Type B pancreatic cell (in vitro differentiated cells): ENCODE measurements at places on chromosomes 3 and 15.
A peak's percentile ranks its signal among the peaks of the same experiment; 100 is the strongest.

- no peaks in the 10 kb centered on the region for H3K27me3 ChIP-seq
- no peak overlapping the region for H3K27ac ChIP-seq
- no peak overlapping the region for H3K4me3 ChIP-seq
Observed at GRCh38 chr3:173502983-173503568, 105.5 kb downstream of the NLGN1 start.

DNA sequence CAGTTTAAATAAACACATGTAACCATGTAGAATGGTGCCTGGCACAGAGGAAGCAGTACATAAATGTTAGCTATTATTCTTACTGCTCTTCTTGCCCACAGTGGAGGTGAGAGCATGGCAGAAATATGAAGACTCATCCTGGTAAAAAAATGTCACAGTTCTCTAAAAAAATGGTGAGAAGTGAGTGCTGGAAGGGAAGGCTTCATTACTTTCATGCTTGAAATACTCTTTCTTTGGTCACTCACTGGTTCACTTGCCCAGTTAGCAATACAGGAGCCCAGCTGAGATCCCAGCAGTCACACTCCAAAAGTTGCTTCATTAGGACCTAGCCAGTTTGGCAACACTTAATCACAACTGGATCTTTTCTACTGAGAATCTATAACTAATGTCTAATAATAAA lies 1017.2 kb downstream of the TUSC7 start:
- DNase-seq: no peak
- H3K4me1 ChIP-seq: no peaks in the 10 kb centered on the region
- no peak overlapping the region for H3K4me3 ChIP-seq
- H3K36me3 ChIP-seq: peaks cover 6% of the 10 kb centered on the region
- no peak overlapping the region for H3K27ac ChIP-seq

DNA sequence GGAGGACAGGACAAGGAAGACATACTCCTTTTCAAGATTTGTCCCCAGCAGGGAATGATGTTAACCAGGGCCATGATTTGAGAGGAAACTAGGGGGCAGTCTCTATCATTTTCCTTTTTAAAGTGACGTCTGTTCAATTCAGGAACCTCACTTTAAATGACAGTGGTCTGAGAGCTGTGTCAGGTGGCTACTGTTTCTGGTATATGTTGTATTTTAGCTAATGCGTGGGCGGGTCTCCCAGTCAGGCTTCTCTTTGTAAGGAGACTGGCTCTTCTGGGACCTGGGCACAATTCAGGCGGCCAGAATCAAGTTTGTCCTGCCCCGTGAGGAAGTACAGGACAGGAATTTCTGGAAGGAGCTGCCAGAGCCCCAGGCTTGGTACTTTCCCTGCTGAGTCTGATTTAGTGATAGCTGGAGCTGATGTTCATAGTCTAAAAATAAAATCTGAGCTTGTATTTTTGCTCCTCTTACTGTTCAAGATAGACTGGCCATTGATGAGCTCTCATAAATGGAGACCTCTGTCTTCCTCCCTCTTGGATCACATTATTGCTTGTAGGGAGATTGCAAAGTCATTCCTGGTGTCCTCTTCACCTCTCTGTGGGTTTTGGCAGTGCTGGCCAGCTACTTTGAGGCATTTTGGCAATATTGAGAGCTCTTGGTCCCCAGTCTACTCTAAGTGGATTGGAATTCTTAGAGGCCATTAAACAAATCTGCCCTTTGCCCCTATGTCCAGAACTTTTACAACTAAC lies 25.6 kb downstream of the SQOR start:
- no peaks in the 10 kb centered on the region for H3K36me3 ChIP-seq
- no peak overlapping the region for H3K4me3 ChIP-seq
- H3K27ac ChIP-seq: peak overlapping the region; percentile 1
- no peak for DNase-seq

GRCh38 chr15:100710222-100710621 lies 107.8 kb downstream of the ASB7 start:
- no peak overlapping the region for H3K4me3 ChIP-seq
- no peaks in the 10 kb centered on the region for H3K36me3 ChIP-seq
- peaks cover 16% of the 10 kb centered on the region for H3K27me3 ChIP-seq
- H3K27ac ChIP-seq: no peak overlapping the region
- H3K4me1 ChIP-seq: peaks cover 13% of the 10 kb centered on the region

DNA sequence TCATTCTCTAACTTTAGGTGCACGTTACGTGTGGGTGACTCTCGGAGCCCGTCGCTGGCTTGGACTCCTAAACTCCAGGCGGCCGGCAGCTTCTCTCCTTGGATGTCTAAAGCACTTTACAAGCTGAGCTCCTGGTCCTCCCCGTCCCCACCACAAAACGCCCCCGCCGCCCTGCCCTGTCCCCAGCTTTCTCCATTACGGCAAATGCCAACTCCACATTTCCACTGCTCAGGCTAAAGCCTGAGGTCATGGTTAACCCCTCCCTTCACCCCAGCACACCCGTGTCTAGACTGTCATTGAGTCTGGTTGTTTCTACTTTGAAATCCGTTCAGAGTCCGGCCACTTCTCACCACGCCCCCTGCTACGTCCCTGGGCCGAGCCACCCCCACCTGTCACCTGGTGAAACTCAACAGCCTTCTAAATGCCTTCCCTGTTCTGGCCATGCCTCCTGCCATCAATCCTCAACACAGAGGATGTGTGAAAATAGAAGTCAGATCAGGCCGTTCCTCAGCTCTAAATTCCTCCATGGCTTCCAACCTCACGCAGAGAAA lies 8.1 kb upstream of the PCSK6 start:
- H3K27ac ChIP-seq: no peak overlapping the region
- peak overlapping the region; percentile 29 for H3K4me3 ChIP-seq
- H3K4me1 ChIP-seq: peaks cover 43% of the 10 kb centered on the region
- no peaks in the 10 kb centered on the region for H3K36me3 ChIP-seq
- DNase-seq: no peak

- no peaks in the 10 kb centered on the region for H3K27me3 ChIP-seq
- peak overlapping the region; percentile 93 for H3K27ac ChIP-seq
- H3K4me3 ChIP-seq: no peak overlapping the region
Observed at GRCh38 chr15:73647259-73648013, 14.2 kb upstream of the NPTN start.
